CD4-positive, alpha-beta memory T cell (primary cell): ENCODE measurements at places on chromosomes 2 and 18.

DNA sequence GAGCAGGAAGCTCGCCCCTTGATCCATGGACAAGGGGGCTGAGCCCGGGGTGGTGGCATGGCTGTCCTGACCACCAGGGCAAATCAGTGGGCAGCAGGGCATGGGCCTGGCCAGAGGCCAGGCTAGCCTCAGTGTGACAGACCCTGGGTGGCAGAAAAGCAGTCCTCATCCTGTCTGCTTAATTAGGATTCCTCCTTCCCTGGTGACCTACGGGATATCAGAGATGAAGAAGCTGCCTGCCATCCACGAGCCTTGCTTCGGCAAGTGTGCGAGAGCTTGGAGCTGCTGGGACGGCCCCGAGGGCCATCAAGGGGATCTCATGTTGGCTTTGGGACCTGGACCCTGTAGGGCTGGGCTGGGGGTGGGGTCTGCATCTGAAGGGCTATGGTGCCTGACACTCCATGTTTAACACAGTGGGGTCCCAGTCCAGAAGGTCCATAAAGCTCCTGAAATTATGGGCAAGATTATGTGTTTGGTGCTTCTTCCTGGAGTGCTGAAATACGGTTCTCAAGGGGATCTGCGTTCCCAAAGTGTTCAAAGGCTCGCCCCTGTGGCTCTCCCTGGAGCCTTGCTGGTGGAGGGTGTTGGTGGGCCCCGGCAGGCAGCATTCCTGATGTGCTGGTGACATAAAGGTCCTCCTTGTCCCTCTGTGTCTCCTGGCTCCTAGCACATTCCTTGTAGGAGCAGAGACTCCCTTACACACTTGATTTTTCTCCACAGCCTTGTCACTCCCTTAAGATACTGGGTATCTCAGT, 52.6 kb downstream of the KCNIP3 start:
- no peak for DNase-seq

GRCh38 chr2:183068561-183068960, 10.0 kb upstream of the DUSP19 start:
- no peak for DNase-seq

DNA sequence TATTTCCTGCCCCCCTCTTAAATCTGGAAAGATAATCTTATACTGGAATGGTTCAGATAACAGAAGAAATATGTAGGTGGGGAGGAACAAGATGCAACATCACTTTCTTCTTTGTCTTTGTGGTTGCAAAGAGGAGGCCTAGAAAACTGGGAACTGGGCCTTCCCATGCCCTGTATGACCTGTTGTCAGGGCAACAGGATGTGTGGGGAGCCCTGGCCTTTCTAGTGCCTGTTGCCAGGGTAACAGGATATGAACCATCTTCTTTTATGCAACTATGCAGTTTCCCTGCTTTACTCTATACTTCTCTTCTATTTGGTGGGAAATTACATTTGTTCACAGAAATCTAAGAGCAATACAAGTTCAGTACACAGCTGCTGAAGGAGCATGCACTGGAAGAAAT, 79.8 kb upstream of the PDE1A start:
- DNase-seq = no peak

DNA sequence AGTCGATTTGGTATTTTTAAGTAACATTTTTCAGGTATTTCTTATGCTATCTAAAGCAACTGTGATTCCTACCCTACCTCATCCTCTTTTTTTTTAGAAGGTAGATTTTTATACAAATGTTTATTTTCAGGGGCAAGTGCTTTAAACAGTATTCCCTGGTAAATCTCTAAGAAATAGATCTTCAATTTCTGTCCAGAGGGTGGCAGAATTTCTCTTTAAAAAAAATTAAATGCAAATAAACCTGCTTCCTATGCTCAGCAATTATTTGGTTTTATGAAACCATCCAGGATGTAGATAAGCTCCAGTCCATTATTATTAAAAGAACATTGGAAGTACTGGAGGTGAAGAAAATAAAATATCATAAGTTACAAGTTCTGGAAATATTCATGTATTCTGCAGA, 191.9 kb downstream of the MYO3B start:
- no peak for DNase-seq

- no peak for DNase-seq
Measured at GRCh38 chr2:136932700-136933099, 167.4 kb downstream of the THSD7B start.

DNA sequence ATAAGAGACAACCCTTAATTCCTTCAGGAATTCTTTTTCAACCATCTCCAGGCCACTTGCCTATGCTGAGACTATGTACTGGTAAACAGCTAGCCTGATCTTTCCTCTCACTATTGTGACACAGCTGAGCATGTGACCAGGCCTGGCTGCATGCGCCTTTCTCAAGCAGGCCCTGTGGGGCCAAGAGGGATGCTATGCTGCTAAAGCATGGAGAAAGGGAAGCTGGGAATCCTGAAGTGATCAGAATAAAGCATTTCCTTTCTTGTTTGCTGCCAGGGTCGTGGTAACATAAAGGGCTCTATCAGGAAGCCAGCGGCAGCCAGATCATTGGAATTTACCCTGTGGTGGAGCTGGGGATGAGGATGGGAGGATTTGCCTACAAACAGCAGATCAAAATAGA, 29.8 kb upstream of the LCLAT1 start:
- no peak for DNase-seq

DNA sequence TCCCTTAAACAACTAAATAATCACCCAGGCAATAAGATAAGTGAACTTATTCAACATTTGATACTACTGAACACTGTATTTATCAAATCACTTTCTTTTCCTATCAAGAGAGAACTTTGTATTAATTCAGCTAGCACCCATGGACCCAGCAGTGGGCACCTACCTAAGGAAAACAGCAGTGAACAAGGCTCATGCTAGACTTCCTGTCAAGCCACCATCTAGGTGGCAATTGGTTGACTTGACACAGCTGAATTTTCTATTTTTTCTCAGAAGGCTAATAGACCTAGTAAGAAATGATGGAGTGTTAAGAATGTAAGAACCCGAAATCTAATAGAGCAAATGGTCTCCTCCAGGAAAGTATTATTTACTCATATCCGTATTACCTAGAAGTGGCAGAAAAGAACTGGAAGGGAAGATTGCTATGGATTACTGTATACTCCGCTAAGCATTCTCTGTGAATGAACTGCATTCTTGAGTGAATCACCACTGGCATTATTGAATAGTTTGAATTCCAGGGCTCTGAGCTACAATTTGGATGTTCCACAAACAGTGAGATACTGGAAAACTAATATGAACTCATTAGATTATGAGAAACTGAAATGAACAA, 988.2 kb upstream of the CDH2 start:
- DNase-seq = no peak

DNA sequence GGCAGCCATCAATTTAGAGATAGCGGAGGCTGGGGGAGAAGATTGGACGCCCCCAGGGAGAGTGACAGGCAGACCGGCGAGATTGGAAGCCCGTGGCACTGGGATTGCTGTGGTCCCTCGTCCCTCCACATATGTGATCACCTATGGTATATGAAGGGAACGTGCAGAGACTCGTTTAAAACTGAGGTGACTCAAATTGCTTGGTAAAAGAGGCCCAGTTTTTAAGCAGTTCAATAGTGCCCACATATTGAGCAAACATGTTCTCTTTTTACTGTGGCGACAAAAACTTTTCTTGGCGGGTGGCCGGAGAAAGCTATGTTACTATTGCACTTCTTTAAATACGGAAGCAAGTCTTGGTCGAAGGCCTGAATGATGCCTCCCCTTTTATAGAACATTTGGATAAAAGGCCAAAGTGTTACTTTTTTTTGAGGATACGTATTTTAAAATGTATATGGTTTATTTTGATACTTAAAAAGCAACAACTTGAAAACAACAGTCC, 9.1 kb downstream of the B3GNT2 start:
- DNase-seq = no peak

- DNase-seq = no peak
Measured at GRCh38 chr2:133862400-133862977, 294.2 kb upstream of the NCKAP5 start.

GRCh38 chr18:26003356-26003755, 87.1 kb downstream of the SS18 start:
- DNase-seq = no peak

DNA sequence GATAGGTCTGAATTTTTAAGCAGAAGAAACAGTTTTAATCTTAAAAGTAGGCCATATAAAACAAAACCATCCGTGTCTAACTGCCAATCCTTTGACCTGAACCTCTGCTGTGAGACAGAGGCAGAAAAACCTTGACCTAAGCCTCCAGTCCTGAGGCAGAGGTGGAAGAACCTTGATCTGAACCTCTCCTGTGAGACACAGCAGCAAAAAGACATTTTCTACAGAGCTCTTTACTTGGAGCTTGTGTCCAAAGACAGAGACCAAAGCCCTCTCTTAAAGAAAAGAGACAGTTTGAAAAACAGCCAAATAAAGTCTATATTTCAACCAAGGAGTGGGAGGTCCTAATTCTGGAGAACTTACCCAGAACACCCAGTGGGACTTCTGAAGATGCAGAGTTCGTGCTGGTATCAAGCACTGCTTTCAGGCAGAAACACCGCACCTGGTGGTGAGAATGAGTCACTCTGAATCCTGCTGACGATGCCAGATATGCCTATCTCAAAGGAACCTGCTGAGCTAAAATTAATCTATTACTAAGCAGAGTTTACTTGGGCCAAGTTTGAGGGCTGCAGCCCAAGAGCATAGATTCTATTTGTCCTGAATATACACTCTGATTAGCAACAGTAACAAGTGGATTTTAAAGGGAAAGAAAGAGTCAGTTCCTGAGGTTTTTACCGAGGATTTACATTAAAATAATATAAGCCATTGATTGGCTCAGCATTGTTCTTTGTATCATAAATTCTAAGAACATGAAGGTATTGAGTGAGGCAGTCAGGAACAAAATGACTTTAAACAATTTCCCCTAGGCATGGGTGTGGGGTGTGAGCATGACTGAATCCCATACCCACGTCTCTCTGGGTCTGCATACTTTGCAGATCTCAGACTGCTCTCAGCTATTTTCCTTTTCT, 806.4 kb downstream of the TRIB2 start:
- DNase-seq = no peak

GRCh38 chr2:160256507-160256906, 56.4 kb upstream of the ITGB6 start:
- no peak for DNase-seq

- no peak for DNase-seq
Measured at GRCh38 chr2:114218383-114218782, 224.1 kb upstream of the DPP10 start.

DNA sequence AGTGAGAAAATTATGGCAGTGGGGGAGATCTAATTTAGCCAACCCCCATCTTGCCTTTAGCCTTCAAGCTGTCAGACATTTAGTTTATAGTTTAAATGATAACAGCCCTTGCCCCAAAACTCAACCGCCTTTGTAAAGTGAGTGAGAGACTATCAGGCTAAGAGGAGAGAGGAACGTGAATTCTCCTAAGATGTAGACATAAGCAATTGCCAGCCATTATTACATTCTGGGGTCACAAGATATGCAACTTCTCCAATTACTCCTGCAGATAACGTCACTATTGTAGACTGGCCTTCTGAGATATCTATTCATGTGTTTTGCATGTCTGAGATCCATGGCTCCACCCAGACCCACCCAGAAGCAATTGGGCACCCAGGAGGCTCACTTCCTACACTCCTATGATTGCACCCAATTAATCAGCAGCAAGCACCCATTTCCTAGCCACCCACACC, 307.3 kb downstream of the NBAS start:
- DNase-seq = no peak
